ENCODE measurements at places on chromosomes 1 and 21.

DNA sequence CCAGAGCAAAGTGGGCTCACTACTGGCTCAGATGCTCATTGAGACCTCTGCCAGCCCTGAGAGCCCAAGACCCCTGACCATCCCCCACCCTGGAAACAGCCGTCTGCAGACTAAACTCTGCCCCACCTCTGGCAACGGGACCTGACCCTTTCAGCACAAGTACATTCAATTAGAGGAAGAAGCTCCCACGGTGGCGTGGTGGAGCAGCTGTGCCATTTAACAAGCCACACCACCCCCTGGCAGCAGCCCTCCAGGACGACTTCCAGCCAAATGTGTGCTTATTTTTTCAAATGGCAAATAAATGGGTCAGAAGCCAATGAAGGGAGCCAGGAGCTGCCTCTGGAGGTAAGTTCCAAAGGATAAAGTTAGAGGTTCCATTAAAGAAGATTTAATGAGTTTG is 226.7 kb downstream of the NPHP4 start:
- DNase-seq, result no peak

- no peak for DNase-seq
These were observed 218.2 kb downstream of the NRIP1 start for GRCh38 chr21:14846621-14847020.

DNA sequence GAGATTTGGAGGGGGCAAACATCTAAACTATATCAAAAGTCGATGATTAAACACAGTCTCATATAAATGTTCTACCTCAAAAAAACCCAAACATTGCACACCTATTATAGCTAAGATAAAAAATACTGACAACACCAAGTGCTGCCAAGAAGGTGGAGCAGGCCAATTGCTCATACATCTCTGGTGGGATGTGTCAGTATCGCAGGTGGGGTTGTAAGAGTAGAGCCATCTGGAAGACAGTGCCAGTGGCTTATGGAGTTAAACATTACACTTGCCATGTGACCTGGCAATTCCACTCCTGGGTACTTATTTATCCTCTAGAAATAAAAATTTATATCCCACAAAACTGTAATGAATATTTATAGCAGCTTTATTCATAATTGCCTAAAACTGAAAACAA is 213.4 kb downstream of the DISC1 start:
- DNase-seq, result no peak

GRCh38 chr1:78691995-78692747 is 42.5 kb downstream of the IFI44 start:
- peak; percentile 91 for DNase-seq

DNA sequence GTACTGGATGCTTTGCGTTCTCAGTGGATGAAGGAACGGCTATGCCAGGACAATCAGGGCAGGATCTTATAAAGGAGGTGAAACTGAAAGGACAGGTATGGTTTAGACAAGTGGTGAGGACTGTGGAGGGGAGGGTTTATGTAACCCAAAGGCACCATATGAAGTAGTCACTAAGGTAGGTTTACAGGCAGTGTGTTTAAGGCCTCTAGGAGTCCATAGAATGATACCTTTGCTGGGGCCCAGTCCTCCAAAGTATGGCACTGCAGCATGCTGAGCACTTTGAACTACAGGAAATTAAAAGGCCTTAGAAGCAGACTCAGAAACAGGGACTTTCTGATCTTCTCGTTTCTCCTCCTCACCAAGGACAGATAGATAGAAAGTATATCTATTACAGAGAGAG is 304.7 kb upstream of the USP25 start:
- DNase-seq, result no peak

Measured in foreskin fibroblast (primary cell).